CD4-positive, alpha-beta T cell treated with Interleukin-4 for 1 hour (primary cell): ENCODE measurements at places on chromosomes 11 and 22.
A peak's percentile ranks its signal among the peaks of the same experiment; 100 is the strongest.

DNA sequence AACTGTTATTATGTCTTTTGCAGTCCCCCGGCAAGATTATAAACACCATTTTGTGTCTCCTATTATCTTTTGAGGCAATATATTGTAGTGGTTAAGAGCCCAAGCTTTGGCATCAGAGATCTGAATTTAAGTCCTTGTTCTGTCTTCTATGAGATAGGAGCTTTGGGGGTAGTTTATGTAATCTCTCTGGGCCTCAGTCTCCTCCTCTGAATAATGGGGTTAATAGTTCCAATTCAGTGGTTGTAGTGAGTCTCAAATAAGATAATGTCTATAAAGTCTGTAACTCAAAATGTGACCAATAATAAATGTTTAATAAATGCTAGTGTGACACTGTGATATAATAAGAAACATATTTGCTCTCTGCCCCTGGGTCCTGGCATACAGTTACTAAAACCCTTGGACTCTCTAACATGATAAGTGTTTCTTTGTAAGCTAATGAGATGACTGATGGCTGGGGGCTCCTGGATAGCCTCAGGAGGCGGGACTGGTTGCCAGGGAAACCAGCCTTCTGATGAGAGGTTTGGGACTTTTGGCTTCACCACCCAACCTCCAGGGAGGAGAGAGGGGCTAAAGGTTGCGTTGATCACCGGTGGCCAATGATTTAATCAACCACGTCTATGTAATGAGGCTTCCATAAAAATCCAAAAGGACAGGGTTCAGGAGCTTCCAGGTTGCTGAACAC is 183.4 kb upstream of the MTMR2 start:
- DNase-seq: no peak

- DNase-seq: no peak
Measured at GRCh38 chr22:22407061-22407460, 101.5 kb downstream of the ZNF280B start.

- peak; percentile 16 for DNase-seq
Measured at GRCh38 chr11:10622957-10623791, 54.7 kb upstream of the LYVE1 start.

DNA sequence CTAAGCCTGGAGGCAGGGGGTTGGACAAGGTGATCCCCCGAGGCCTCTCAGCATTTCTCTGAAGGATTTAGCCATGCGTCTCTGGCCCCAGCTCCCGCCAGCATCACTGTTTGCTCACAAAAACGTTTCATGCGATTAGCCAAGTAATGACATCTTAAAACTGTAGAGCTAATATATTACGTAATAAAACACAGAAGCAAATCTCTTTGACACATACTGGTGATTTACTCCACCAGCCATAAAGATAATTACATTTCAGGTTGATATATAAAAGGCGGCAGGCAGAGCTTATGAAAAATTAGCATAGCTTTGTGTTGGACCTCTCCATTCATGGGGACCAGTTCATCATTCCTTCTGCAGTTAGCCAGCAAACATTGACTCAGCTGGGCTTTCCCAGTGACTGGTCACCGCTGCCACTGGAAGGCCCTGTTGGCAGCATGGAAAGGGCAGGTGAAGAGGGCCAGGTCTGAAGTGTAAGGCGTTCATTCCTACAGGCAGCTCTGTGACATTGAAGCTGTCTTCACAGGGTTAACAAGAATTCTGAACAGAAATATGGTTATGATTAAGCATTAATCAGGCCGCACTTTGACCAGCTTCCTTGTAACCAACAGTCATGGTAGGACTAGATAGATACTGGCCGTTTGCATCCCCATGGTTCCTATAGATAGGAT is 150.3 kb downstream of the NECTIN1 start:
- no peak for DNase-seq

DNA sequence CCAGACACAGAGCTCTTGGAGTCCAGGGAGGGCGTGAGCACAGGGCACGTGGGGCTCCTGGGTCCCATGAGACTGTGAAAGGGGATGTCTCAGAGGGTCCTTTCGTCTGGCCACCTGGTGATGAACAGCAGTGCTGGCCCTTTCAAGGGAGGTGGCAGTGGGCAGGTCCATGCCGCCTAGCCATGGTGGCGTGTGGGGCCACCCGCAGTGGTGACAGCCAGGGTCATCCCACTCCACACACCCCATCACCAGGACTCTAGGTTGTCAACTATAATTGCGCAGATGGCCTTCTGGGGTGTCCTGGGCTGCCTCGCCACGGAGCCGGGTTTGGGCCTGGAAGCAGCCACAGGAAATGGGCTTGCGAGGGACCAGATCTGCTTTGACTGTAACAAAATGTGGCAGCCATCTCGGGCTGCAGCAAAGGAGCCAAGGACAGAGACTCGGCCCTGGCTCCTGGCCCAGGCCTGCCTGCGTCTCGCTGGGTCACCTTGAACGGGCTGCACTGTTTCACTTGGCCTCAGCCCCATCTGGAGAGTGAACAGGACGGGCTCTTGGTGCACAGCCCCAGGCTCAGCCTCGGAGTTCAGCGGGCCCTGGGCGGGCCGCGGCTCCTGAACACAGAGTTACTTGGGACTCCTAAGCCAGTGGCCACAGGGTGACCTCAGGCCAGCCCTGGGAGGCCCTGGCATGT is 1350.5 kb downstream of the BRD1 start:
- DNase-seq: no peak

GRCh38 chr11:82989628-82990404 is 81.9 kb downstream of the RAB30 start:
- DNase-seq: no peak

DNA sequence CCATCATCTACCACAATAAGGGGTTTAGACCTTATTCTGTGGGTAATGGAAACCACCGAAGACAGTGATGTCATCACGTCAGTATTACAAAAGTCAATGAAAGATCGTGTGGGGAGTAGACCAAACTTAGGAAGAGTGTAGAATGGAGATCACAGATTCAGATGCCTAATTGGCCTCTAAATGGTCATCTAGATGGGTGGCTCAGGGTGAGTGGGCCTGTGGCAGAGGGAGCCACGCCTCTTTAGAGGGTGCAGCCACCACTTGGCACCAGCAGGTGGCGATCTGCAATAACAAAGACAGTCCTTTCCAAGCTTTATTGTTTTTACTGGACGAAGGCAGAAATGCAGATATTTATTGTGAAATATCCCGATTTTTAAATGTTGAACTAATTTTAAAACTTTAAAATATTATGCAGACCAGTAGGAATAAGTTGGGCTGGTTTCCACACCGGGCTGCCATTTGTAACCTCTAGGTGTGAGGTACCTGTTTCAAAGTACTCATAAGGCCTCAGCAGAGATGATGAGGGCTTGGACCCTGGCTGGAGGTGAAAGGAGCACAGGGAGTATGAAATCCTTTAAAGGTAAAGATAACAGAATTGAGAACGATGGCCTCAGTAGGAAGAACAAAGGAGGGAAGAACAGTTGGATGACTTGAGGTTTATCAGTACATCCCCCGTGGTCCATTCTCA is 222.0 kb downstream of the DBX1 start:
- peak; percentile 13 for DNase-seq

GRCh38 chr11:94854770-94855633 is 86.8 kb downstream of the AMOTL1 start:
- no peak for DNase-seq

DNA sequence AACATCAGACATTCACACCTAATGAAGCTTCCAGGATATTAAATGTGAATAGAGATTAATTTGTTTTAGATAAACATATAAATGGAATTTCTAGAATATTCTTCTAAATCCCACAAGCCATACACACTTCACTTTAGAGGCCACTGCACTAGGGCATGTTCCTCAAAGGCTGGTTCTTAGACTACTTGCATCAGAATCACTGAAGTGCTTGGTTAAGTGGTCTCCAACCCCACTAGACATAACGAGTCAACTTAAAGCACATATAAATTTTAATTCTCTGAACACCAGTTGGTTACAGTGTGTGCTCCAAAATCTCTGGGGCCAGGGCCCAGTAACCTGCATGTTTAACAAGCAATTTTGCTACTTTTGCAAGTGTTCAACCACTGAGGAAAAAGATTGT is 7.9 kb upstream of the ALKBH8 start:
- DNase-seq: no peak

DNA sequence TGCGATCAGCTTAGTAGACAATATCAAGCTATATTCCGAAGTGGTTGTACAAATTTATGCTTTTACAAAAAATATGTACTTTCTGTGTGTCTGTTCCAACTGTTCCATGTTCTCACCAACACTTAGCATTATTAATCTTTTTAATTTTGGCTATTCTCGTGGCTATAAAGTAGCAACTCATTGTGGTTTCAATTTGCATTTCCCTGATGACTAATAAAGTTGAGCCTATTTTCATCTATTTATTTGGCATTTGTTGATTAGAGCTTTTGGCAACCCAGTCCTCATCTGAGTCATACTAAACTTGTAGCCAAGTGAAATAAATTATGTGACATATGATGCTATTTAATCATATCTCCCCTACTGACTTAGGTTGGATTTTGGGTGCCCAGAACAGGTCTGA is 115.9 kb downstream of the FBXO7 start:
- DNase-seq: no peak

- DNase-seq: no peak
Measured at GRCh38 chr11:94597896-94598295, 30.7 kb downstream of the PIWIL4 start.
